Stimulated activated CD4-positive, alpha-beta T cell treated with anti-CD3 and anti-CD28 coated beads, Interleukin-1b, Interleukin-23, amount 100 ng/mL, for 24 hours (primary cell): ENCODE measurements at places on chromosomes 3 and 15.

- DNase-seq: no peak
Observed at GRCh38 chr15:25783607-25784540, 79.3 kb downstream of the ATP10A start.

DNA sequence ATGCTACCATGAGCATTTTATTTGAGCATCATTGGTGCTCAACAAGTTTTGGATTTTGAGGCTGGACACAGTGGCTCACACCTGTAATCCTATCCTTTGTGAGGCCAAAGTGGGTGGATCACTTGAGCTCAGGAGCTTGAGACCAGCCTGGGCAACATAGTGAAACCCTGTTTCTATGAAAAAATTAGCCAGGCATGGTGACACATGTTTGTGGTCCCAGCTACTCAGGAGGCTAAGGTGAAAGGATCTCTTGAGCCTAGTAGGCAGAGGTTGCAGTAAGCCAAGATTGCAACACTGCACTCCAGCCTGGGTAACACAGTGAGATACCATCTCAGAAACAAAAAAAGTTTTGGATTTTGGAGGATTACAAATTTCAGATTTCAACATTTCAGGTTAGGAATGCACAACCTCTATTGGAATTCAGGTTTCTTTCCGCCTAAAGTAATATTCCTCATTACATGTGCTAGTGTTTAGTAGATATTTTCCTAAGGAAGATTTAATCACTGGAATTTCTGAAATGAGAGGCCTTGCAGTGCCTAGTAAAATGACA is 27.6 kb downstream of the CNOT10 start:
- no peak for DNase-seq

DNA sequence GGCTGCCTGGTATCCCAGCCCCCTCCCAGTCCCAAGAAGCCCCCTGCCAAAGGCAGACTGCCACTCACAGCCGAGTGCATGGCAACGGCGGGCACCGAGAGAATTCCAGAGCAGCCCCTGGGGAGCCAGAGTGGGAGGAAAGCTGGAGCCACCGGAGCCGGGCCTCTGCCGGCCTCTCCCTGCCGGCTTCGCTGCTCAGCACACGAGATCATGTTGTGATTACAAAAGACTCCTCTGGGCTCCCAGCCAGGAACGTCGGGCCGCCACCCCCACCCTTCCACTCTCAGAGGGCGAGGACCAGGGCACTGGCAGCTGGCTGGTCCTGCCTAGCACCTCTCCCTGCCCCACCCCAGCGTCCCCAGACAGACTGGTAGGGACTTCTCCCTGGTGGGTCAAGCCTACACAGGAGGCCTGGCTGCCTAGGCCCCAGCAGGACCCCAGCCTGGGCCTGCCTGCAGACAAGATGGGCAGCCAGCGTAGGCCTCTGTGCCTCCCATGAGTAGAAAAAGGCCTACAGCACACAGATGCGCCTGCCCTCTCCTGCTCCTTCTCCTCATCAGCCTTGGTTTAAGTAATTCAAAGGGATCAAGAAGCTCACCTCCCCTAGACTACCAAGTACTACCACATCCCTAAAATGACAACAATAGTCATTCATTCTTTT is at the start of gene CCDC9B:
CCDC9B (minus strand) TSS at position 200 of the 661 bp plus-strand sequence; CDS start at position 80, 120 bp downstream.
- no peak for DNase-seq

- DNase-seq: no peak
Observed at GRCh38 chr3:27666272-27666671, 55.9 kb downstream of the EOMES start.

DNA sequence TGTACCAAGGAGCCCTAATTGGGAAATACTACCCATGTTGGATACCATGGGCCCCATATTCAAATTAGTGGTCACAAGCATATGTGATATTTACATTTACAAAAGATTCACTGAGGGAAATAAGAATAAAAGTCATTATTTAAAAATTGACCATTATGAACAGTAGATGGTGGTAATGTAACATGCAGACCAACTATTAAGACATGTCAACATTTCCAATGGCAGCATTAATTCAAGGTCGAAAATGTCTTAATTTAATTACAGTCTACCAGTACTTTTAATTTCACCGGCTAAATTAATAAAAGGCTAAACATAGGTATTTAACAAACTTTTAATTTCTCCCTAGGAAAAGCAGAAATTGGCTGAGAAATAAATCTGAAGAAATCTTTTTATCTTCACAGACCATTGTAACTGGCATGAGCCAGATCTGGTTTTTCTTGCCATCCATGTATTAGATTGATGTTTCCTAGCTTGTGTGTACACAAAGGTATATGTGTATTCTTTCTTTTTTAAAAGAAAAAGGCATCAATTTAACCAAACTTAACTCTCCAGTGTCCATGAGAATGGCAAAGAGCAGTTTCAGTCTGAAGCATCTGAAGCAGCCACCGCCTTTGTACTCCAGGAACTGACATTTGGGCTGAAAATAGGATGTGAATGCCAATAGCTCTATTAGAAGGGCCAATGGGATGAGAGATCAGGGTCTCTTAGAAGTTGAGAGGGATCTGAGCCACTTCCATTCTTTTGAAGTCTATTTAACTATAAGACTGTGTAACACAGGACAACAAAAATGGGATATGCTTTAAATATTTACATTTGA is 26.6 kb downstream of the NEK11 start:
- DNase-seq: no peak

- DNase-seq: no peak
Observed at GRCh38 chr3:48014358-48014757, 1.9 kb downstream of the MAP4 start.

DNA sequence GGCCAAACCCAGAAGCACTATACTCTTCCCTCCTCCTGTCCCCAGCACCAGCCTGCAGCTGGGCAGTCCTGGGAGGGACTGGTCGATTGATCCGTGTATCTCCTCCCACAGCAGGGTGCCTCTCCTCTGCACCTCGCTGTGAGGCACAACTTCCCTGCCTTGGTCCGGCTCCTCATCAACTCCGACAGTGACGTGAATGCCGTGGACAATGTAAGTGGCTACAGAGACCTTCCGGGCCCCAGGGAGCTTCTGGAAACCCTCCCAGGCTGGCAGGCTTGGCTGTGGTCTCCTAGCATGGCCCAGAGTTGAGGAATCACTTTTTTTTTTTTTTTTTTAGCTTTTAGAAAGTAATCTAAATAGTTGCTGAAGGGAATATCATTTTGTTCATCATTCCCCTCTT is 30.7 kb downstream of the ANKDD1A start:
- DNase-seq: no peak
